HT1080 (cell line): ENCODE measurements at places on chromosomes 13 and 19.

- no peak for DNase-seq
Observed at GRCh38 chr19:7104747-7105447, 35.4 kb downstream of the ZNF557 start.

GRCh38 chr13:25453850-25454365 lies 82.1 kb downstream of the ATP8A2 start:
- DNase-seq: no peak

GRCh38 chr13:75968103-75968838 lies 332.1 kb downstream of the LMO7 start:
- DNase-seq: peak; percentile 58

DNA sequence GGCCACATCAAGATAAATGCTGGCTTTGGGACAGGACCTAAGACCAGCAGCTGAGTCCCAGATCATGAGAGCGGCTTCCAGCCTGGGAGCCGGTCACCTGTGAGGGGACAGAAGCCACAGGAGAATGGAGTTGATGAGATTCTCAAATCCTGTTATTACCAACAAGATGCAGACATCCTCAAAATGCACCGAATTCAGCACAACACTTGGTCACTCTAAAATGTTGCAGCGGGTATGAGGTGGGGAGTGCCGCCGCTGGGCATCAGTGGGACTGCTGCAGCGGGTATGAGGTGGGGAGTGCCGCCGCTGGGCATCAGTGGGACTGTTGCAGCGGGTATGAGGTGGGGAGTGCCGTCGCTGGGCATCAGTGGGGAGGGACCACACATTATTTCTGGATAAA lies 21.2 kb downstream of the RANBP3 start:
- DNase-seq: no peak

GRCh38 chr13:80160110-80160509 lies 180.8 kb downstream of the SPRY2 start:
- DNase-seq: no peak

DNA sequence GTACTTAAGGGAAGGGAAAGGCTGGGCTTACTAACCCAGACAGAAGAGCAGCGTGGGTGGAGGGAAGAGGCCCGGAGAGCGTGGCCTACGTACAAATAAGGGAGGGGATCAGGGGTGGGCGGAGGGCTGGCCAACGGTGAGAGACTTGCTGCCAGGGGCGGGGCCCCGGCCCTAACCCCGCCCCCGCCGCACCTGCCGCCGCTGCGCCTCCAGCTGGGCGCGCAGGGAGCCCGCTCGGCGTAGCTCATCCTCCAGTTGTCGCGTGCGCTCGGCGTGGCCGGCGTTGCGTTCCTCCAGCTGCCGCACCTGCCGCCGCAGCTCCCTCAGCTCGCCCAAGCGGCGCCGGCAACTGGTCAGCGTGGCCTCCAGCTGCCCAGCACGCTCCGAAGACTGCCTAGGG lies 5.7 kb downstream of the HOOK2 start:
- DNase-seq: no peak
